Esophagus muscularis mucosa (tissue), 4 donors: ENCODE measurements at places on chromosomes 13 and 19. TPM values are rescaled to one million over a fixed set of nuclear protein-coding genes. Genes with fewer than 3 reads are reported as not detected.

The SH2D3A gene
- 0.33 TPM for total RNA-seq

The KIR2DL1 gene
- total RNA-seq, result not detected

The INTS6 gene
- 33.1 TPM for total RNA-seq

The IGFL1 gene
- total RNA-seq, result not detected

The TUBB4A gene
- total RNA-seq, result 4.3 TPM

The TSSK6 gene
- 0.33 TPM for total RNA-seq

The CHST8 gene
- total RNA-seq, result not detected

The TNFSF9 gene
- total RNA-seq, result not detected

The FUT6 gene
- 0.17 TPM for total RNA-seq

The OR7E24 gene
- total RNA-seq, result not detected

The RNF113B gene
- not detected for total RNA-seq

The MEF2B gene
- total RNA-seq, result not detected

The CTU1 gene
- 14.5 TPM for total RNA-seq

The DHDH gene
- total RNA-seq, result not detected

The IQCN gene
- total RNA-seq, result 1.3 TPM

The CERS1 gene
- total RNA-seq, result 1.2 TPM

The TNFSF13B gene
- 3.6 TPM for total RNA-seq

The ZNF738 gene
- total RNA-seq, result 2.7 TPM

The SMIM44 gene
- total RNA-seq, result not detected
